ENCODE measurements at places on chromosomes 16 and 17.

DNA sequence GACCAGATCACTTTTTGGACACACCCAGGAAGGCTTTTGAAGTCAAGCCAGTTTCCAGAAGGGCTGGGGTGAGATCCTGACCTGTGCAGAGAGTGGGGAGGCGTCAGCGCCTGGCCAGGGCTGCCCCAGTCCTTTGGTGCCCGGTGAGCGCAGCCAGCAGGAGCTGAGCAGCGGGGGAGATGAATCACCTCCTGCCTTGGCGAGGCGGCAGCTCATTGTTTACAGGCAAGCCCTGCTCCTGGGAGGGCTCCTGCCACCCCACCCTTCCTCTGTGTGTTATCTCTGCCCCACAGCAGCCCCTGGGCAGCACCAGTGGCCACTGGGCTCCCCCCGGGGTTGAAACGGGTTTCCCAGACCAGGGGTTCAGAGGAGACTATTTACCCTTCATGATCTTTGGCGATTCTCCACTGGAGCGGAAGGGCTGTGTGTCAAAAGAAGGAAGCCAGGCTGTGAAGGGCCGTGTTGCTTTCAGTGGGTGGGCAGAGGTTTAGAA, 14.1 kb upstream of the ITGB4 start:
- DNase-seq, result no peak

GRCh38 chr16:85711982-85712587, 23.3 kb upstream of the GINS2 start:
- no peak for DNase-seq

- DNase-seq, result no peak
Observed at GRCh38 chr16:72199761-72200337, 27.9 kb upstream of the PMFBP1 start.

GRCh38 chr16:30049871-30050270, 15.7 kb upstream of the ALDOA start:
- DNase-seq, result no peak

DNA sequence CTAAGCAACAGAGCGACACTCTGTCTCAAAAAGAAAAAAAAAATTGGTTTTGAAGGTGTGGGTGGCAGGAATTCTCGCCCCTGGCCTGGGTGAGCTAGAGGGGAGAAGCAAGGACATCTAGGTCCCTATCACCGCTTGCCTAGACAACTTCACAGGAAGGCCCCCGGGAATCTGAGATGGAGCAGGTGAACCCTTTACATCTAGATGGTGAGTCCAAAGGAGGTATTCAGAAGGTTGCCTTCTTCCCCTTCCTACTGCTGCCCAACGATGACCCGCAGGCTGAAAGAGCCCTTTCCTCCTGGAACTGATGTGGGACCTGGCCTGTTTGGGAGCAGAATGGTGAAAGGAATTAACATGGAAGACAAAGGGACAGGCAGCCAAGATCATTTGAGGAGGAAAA, 1.3 kb upstream of the CRYBA1 start:
- DNase-seq, result no peak

DNA sequence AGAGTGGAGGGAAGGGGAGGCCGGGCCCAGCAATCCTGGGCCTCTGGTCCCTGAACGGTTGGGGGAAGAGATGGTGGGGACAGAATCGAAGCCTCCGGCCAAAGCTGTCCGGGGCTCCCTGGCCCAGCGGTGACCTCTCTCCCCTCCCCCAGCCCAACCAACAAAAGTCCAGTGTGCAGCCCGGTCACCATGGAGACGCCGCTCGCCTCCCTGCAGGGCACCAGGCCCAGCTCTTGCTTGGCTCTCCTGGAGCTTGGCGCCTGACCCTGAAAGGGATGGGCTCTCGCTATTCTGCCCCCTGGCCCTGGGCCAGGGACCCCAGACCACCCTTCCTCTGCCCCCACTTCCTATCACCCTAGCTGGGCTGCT, 1.3 kb downstream of the METRN start:
- DNase-seq, result peak; percentile 44

DNA sequence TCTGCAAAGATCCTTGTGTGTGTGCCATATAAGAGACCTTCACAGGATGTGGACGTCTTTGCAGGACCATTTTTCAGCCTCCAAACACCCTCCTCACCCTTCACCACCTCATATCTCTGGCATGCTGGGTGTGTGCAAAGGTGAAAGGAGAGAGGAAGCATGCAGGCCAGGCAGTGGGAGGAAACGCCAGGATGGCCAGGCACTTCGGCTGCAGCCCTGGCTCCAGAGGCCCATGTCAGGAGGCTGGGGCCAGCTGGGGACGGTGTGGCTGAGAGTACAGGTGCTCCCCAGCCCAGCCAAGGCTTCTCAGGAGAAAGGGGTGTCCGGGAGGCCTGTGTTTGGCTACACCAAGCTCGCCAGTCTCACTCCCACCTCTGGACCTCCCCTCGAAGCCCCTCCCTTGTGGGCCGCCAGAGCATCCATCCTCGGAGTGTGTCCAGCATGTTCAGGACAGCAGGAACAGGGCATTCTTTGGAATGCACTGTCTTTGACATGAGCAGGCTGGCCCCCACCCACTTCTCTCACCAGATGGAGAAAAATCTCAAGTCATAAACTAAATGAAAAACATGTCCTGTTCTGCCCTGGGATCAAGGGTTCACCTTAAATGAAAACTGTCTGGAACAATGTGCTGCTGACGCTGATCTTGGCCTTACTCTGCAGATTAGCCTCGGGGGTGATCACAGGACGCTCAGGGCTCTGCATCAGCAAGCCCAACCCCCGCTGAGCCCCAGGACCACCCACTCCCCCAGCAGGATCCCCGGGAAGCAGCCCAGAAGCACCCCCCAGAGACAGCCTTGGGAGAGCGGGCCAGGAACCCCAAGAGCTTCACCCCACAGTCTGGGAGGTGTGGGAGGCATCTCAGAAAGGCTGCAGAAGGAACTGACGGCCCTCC, 15.9 kb downstream of the PEMT start:
- DNase-seq, result no peak

DNA sequence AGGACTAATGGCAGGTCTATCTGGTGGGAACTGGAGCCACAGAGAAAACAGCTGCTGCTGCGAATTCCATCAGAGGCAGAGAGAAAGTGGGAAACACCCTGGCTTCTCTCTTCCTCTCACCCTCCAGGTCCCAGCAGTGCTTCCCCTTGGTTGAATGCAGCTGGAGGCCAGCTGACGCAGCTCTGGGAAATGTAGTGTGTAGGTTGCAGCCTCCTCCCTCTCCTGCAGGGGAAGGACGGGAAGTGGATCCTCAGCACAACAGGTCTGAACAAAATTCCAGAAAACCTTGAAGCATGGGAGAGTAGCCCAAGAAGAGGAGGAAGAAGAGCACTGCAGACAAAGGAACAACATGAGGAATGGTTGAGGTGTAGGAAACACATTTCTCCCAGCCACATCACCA, 67.8 kb upstream of the MMP2 start:
- DNase-seq, result peak; percentile 77

GRCh38 chr17:61484174-61484573, 32.0 kb downstream of the TBX4 start:
- DNase-seq, result no peak

GRCh38 chr16:19710191-19710908, 7.7 kb downstream of the KNOP1 start:
- DNase-seq, result no peak

DNA sequence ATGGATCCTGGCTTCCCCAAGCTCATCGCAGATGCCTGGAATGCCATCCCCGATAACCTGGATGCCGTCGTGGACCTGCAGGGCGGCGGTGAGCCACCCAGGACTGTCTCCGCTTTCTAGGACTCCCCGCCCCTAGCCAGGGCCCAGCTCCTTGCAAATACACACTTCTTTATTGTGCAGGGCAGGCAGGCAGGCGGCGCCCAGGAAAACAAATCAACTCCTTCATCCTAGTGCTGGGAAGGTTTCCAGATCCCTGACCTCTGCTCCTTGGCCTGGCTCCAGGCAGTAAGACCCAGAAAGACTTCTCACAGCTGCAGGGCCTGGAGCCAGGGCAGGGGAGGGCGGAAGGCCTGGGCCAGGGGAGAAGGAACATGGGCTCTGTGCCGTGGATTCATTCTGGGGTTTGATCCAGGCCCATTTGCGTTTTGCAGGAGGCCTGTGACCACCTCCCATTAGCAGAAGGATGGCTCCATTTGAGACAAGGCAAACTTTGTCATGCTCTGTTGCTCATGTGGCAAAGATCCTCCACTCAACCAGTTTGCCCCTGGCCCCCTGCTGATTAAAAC, 6.0 kb upstream of the LPCAT2 start:
- peak; percentile 99 for DNase-seq
